Lower lobe of right lung (tissue), 2 donors: ENCODE measurements at places on chromosomes 2 and 18. TPM values are rescaled to one million over a fixed set of nuclear protein-coding genes. Genes with fewer than 3 reads are reported as not detected.

GRCh38 chr18:44997174-44997573 is 316.5 kb downstream of the SETBP1 start:
- no peaks in the 10 kb centered on the region for H3K27me3 ChIP-seq
- H3K4me1 ChIP-seq = no peaks in the 10 kb centered on the region
- H3K36me3 ChIP-seq = no peaks in the 10 kb centered on the region
- no peak overlapping the region for H3K4me3 ChIP-seq
- no peak overlapping the region for H3K27ac ChIP-seq

DNA sequence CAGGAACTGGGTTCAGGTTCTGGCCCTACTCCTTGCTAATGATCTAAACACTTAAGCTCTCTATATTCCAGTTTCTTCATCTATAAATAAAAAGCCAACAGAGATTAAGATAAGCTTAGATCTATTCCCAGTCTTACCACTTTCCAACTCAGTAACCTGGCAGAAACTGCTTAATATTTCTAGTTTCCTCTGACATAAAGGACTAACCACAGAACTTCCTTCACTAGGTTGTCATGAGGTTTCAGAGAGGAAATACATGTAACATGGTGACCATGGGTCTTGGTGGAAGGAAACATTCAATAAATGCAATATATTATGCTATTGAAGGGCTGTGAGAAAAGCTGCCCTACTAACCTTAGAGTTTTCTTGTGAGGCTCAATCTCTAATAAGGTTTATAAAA is 114.4 kb upstream of the PDE1A start:
- H3K4me1 ChIP-seq = no peaks in the 10 kb centered on the region
- DNase-seq = no peak
- H3K4me3 ChIP-seq = no peak overlapping the region
- no peak overlapping the region for H3K27ac ChIP-seq

DNA sequence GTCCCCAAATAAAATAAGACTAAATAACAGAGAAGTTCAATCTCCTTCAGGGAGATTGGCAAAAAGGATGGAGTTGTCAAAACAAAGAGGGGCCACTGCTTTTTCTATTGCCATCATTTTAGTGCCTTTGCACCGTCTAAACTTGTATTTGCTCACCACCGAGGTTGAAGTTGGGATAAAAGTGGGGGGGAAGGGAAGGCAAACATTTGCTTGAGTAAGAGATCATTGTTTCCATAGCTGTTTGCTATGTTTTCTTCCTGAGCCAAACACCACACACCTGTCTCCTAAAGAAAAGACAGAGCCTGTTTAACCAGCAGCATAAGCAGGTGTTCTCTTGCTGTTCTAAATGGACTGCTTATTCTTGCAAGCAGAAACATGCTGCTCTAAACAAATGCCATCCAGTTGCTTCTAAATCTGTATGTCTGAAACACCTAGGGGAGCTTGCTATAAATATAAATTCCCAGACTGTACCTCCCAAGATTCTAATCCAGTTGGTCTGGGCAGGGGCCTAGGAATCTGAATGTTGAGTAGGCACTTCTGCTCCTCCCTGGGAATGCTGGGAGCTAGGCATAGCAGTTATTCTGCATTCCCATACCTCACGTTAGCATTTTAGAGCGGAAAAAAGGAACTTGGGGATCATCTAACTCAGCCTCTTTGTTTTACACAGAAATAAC is 179.4 kb upstream of the ARL4C start:
- H3K4me1 ChIP-seq = peaks cover 16% of the 10 kb centered on the region
- no peak overlapping the region for H3K4me3 ChIP-seq

Gene FTCDNL1
- total RNA-seq = 3.7 TPM
